GM23338 (cell line): ENCODE measurements at places on chromosomes 13 and 19.

- DNase-seq, result no peak
Measured at GRCh38 chr19:8265872-8266271, 42.3 kb downstream of the CD320 start.

- DNase-seq, result no peak
Measured at GRCh38 chr13:109246001-109246400, 540.4 kb downstream of the IRS2 start.

DNA sequence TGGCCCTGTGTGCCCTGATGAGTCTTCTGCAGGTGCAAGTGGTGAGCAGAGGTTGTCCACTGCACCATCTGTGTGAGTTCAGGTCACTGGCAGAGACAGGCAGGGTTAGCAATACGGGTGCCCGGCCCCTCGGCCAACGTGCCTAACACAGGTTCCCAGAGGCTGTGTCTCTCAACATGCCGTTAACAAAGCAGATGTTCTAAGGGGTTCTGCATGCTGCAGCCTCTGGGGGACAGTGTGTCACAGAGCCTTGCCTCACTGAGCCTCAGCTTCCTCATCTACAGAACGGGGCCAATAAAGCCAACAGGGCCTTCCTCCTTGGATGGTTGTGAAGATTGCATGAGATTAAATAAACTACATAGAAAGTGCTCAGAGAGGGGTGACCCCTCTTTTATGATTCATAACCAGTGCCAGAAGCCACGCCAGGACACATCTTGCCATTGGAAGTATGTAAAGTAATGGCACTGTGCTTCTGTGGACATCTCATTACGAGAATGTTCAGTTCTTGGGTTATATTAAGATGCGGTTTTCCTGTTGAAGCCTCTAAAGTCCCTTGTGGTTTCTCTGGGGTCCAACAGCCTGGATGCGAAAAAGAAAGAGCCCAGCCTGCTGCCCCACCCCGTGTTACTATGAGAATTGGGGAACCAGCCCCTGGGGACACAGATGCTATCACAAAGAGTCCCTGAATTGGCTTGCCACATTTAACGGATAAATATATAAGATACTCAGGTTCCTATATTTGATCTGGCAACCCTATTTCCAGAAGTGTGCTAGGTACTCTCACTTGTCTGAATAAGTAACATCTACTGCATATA lies 11.2 kb upstream of the ARHGEF18 start:
- DNase-seq, result no peak

GRCh38 chr19:43957891-43958290 lies 6.9 kb downstream of the ZNF221 start:
- DNase-seq, result no peak

- DNase-seq, result no peak
Measured at GRCh38 chr19:13983213-13983889, 22.8 kb downstream of the RFX1 start.

GRCh38 chr19:47020992-47021496 lies 1.4 kb downstream of the NPAS1 start:
- DNase-seq, result peak; percentile 69

DNA sequence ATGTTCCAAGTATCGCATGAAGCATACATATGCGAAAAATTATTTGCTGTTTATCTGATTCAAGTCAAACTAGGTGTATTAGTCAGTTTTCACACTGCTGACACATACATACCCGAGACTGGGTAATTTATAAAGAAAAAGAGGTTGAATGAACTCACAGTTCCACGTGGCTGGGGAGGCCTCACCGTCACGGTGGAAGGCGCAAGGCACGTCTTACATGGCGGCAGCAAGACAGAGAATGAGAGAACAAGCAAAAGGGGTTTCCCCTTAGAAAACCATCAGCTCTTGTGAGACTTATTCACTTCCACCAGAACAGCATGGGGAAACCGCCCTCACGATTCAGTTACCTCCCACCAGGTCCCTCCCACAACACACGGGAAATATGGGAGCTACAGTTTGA lies 13.0 kb upstream of the PROZ start:
- DNase-seq, result no peak
